Right ventricle myocardium superior (tissue), 1 donor: ENCODE measurements at places on chromosomes 4 and X. TPM values are rescaled to one million over a fixed set of nuclear protein-coding genes. Genes with fewer than 3 reads are reported as not detected.

Gene BANK1
- total RNA-seq: 0.24 TPM

Gene CCDC110
- total RNA-seq: 1.6 TPM

Gene MAOB
- total RNA-seq: 133 TPM

Gene MSL3
- total RNA-seq: 15.1 TPM

- DNase-seq: no peak
These were observed 738.0 kb upstream of the PITX2 start for GRCh38 chr4:111360906-111361305.

DNA sequence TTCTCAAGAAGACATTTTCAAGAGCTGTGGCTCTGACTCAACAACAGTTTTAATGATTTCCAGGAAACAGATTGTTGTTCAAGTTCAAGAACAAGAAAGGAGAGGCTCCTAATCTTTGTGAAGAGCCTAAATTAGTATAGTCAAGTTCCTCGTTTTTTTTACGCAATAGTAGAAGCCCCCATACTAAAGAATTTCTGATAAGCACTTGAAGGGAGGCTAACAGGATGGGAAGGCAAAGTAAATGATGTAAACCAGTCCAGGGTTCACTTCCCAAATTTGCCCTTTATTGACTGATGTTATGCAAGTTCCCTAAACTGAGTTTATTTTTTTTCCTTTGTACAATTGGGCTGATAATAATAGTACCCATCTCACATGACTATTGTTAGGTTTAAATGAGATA lies 178.2 kb downstream of the RTL9 start:
- no peak for DNase-seq

DNA sequence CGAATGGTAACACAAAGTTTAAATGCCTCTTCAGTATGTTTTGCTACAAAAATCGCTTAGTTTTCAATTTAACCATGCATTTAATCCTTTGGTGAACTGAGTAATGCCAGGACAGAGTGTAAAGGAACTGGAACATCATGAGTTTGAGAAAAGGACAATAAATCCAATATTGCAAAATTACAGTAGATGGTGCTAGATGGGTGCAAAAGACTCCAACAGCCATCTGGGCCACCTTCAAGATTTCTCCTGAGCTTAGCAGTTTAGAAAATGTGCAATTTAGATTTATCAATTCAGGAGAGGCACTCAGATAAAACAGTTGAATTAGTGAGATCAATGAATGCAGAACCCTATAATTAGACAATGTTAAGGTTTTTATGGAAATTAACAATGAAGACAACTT lies 33.2 kb upstream of the MID1IP1 start:
- DNase-seq: no peak

DNA sequence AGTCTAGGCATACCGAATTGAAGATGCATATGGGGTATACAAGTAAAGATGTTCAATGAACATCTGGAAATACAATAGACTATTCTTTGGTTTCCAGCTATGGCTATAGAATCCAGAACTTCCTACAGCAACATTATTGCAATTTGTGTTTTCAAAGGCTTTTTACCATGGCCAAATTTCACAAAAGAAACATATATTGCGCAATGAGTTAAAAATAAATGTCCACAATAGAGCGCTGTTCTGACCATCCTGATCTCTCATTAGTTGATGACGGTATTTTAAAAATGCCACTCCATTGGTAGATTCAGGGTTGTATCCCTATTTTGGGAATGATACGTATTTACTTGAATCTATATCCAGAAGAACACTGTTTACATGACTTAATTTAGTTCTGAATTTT lies 139.2 kb downstream of the LINC00632 start:
- no peak for DNase-seq

- no peak for DNase-seq
These were observed 1.1 kb downstream of the IRAK1 start for GRCh38 chrX:154018518-154019060.

- no peak for DNase-seq
These were observed 217.9 kb downstream of the HS6ST2 start for GRCh38 chrX:132740316-132741123.

DNA sequence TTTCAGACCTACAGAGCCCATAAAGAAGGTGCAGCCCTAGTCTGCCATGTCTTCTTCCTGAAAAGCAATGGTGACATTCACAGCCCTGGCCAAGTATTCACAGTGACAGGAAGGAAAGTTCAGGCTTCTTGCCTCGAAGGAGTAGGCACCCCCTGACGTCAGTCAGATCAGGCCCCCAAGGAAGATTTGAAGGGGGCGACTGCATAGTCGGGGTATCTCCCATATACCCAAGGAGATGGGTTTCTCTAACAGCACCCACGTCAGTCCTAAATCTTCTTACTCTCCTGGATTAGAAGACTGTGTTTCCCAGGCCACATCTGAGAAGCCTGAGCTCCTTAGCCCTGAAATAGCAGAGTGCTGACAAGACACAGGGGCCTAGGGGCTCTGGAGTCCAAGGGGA lies at the start of gene PPEF2:
Gene PPEF2 (minus strand): TSS at position 101 of the 400 bp plus-strand sequence. CDS start 6,127 bp downstream, outside the sequence.
- no peak for DNase-seq

GRCh38 chr4:132493476-132493875 lies 655.6 kb upstream of the PCDH10 start:
- DNase-seq: no peak

DNA sequence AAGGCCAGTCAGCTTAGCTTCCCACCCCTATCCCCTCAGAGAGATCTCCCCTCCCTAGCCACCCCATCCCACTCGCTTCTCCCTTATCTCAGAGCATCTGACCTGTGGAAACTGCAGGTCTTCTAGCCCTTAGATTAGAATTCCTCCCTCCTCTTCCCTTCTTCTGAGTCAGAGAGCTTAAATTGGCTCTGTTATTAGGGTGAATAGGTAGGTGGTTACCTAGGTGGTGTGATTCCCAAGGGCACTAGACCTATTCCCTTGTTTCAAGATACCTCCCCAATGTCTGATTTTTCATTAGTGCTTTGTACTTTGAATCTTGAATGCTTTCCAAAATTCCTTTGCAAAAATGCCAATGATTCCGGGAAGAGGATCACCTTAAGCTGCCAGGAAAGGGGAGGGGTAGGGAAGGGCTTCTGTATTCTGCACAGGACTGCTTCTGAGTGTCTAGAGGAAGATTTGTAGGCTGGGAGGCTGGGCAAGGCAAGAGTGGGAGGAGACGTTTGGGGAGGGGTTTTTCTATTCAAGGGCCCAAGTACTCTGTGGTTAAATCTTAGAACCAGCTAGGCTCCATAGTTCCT lies 24.5 kb upstream of the MSN start:
- DNase-seq: no peak

- DNase-seq: no peak
These were observed 20.1 kb downstream of the SUPT20HL1 start for GRCh38 chrX:24380262-24381187.

DNA sequence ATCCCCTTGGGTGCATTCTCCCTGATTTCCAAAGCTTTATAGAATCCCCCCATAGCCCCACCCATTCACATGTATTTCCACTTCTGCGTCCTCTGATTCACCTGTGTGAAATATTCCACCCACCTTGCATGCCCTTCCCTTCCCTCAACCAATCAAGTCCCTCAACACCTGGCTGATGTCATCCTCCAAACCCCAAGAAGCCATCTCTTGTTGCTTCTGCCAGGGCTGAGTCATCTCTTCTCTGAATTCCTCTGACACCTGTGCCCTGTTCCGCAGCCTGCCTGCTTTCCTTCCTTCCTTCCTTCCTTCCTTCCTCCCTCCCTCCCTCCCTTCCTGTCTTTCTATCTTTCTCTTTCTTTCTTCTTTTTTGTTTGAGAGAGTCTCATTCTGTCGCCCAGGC lies 9.9 kb downstream of the CRMP1 start:
- no peak for DNase-seq

GRCh38 chrX:81259020-81259713 lies 57.3 kb downstream of the SH3BGRL start:
- DNase-seq: no peak

DNA sequence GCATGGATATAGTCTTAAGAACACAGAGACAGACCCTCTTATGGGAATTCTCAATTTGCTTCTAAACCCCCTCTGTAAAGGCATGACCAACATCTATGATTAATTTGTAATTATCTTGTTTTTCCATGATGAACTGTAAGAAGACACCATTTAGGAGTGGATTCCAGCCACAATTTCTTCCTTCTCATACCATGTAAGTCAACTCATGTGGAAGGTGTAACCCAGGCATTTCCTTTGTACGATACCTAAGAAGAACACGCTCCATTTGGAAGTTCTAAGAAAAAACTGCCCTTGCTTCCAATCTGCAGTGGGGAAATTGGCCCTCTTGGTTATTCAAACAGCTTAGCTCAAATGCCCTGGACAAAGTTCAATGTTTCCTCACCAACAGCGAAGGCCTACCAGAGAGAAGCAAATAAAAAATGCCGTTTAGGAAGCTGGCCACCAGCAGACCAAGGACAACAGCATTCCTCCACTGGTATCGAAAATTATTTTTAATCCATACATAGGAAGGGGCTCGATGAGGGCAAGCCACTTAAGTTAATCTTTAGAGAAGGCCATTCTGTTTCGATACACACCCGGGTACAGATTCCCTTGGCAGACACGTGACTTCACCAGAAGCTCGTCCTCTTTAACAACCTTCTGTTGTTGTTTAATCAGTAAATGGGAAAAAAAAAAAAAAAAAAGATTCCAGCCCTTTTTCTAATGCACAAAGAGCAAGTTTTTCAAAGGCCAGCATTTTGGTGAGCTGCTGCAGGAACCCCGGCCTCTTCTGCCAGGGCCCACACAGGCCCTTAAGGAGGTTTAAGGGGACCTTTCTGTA lies 2.6 kb downstream of the DHRSX start:
- peak; percentile 30 for DNase-seq

- DNase-seq: no peak
These were observed 44.6 kb upstream of the TRPC5OS start for GRCh38 chrX:111831343-111831742.

GRCh38 chrX:47751670-47752069 lies 85.0 kb upstream of the ZNF81 start:
- DNase-seq: peak; percentile 34

- DNase-seq: no peak
These were observed 117.8 kb upstream of the ENPP6 start for GRCh38 chr4:184335520-184335919.

DNA sequence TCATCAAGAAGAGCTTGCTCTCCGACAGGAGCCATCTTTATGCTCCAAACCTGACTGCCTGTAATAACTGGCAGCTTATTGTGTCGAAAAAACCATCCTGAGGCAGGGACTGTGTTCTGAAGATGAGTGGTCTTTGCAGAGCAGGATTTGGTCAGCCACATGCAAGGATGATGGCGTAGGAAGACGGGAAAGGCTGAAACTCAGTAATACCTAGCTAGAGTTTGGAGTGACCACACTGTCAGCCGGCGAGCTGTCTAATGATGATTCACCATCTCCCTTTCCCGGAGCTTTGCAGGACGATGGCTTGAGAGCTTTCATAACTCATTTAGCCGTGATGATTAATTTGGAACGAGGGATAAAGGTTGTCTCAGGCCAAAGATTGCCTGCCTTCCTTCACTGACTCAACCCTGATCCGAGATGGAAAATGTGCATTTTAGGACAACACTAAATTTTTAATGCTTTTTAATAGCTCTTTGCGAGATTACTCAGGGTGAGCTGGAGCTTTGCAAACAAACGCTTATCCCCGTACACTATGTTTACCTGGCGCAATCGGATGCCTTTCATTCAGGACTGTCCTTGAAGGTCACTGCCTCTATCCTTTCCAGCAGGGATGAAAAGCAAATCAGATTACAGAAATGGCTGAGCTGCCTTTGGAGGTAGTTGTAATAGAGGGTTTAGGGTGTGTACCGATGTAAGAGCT lies 288.5 kb downstream of the ASMT start:
- no peak for DNase-seq
